Hepatocyte (in vitro differentiated cells): ENCODE measurements at places on chromosomes 13 and 19. TPM values are rescaled to one million over a fixed set of nuclear protein-coding genes. Genes with fewer than 3 reads are reported as not detected.

DNA sequence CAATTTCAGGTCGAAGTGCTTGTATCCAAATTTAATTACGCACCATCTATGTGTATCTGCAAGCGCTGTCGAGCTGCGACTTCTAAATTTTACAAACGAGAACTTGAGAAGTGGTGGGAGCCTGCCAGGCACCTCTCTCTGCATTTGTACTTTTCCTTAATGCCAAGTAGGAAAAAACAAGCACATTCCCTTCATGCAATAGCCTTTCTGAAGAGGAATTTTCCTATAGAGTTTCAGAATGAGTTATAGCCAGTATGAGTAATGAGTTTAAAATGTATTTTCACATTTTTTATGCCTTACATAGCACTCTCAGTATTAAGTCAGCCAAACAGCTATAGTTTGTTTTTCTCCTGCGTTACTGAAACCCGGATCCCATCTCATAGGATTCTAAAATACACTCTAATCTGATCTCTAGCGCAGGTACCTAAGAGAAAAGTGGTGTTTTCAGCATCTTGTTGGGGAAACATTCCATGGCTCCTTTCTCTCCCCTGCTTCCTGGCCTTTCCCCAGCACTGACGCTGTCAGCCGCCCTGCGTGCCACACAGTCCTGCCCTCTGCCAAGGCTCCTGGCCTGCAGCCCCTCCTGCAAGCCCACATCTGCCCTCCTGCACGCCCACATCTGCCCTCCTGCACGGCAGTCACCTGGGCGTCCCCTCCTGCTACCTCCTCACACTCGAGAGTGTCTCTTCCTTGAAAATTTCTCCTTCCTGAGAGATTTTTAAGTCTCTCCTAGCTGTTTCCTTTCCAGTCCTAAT is 526.9 kb downstream of the MYO16 start:
- H3K4me1 ChIP-seq: peaks cover 13% of the 10 kb centered on the region
- no peak overlapping the region for H3K4me3 ChIP-seq
- H3K27ac ChIP-seq: peak overlapping the region; percentile 74

The ZNF112 gene
- 2.6 and 3.3 TPM in 2 replicates for polyA plus RNA-seq

GRCh38 chr13:73803997-73804396 is 330.2 kb downstream of the KLF12 start:
- H3K4me3 ChIP-seq: no peak overlapping the region
- no peaks in the 10 kb centered on the region for H3K4me1 ChIP-seq
- DNase-seq: no peak
- H3K36me3 ChIP-seq: no peaks in the 10 kb centered on the region

The TMEM38A gene
- polyA plus RNA-seq: 9.3 and 10.9 TPM in 2 replicates

- H3K4me3 ChIP-seq: no peak overlapping the region
- no peaks in the 10 kb centered on the region for H3K4me1 ChIP-seq
- peaks cover 8% of the 10 kb centered on the region for H3K27me3 ChIP-seq
- no peaks in the 10 kb centered on the region for H3K36me3 ChIP-seq
- DNase-seq: no peak
- no peak overlapping the region for H3K27ac ChIP-seq
Measured at GRCh38 chr19:50925734-50926133, 14.5 kb upstream of the KLK4 start.

DNA sequence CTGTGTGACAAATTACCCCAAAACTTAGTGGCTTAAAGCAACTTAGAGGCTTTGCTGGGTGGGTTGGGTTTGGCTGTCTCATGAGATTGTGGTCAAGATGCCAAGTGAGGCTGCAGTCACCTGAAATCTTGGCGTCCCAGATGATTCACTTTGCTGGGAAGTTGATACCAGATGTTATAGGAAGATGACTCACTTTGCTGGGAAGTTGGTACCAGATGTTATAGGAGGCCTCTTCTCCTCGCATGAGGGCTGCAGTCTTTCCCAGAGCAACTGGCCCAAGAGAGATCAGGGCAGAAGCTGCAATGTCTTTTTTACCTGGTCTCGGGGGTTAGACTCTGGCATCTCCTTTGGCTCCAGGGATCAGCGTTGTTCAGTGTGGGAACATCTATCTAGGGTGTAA is 16.8 kb downstream of the TEX29 start:
- DNase-seq: peak; percentile 63
- no peaks in the 10 kb centered on the region for H3K27me3 ChIP-seq
- no peaks in the 10 kb centered on the region for H3K36me3 ChIP-seq
- peak overlapping the region; percentile 75 for H3K27ac ChIP-seq
- no peak overlapping the region for H3K4me3 ChIP-seq

GRCh38 chr13:52929846-52930245 is 81.4 kb upstream of the PCDH8 start:
- no peak for DNase-seq
- peaks cover 6% of the 10 kb centered on the region for H3K4me1 ChIP-seq
- H3K4me3 ChIP-seq: no peak overlapping the region
- H3K36me3 ChIP-seq: no peaks in the 10 kb centered on the region

The CYP4F8 gene
- polyA plus RNA-seq: not detected in 2 replicates

The FFAR1 gene
- polyA plus RNA-seq: not detected in 2 replicates

DNA sequence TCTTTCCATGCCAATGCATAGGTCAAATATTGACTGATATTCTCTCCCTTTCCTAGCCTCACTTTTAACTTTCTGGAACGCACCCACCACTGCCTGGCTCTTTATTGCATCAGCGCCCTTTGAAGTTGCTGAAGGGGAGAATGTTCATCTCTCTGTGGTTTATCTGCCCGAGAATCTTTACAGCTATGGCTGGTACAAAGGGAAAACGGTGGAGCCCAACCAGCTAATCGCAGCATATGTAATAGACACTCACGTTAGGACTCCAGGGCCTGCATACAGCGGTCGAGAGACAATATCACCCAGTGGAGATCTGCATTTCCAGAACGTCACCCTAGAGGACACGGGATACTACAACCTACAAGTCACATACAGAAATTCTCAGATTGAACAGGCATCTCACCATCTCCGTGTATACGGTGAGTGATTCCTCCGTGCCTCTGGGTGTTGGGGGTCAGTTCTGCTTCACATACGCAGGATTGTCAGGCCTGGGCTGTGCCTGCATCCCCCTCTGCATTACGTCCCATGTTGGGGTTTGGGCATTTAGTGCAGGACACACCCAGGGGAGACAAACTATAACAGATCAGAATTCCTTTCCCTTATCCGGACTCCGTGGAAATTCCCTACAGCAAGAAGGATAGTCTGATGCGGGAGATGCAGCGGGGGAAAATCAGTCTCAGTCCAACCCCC is 1.3 kb downstream of the CEACAM21 start:
- no peak for DNase-seq
- no peaks in the 10 kb centered on the region for H3K4me1 ChIP-seq
- no peak overlapping the region for H3K4me3 ChIP-seq
- no peaks in the 10 kb centered on the region for H3K27me3 ChIP-seq
- H3K27ac ChIP-seq: no peak overlapping the region

DNA sequence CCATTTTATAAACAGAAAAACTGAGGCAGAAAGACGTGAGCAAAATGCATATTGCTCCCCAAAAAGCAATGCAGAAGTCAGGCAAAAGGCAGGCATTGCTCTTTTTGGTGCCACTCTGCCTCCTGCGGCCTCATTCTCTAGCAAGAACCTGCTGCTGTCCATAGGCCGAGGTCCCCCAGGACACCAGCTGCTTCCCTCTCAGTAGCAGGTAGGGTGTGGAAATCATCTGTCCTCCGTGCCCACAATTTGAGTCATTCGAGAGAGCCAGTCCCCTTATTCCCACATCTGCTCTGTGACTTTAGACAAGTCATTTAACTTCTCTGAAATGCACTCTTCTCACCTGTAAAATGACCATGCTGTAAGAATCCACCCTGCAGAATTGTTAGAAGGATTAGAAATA is 50.0 kb downstream of the TNFRSF19 start:
- DNase-seq: no peak
- no peak overlapping the region for H3K4me3 ChIP-seq
- H3K36me3 ChIP-seq: no peaks in the 10 kb centered on the region
- peak overlapping the region; percentile 63 for H3K27ac ChIP-seq

- no peaks in the 10 kb centered on the region for H3K36me3 ChIP-seq
- H3K4me1 ChIP-seq: no peaks in the 10 kb centered on the region
- no peak overlapping the region for H3K4me3 ChIP-seq
- no peak overlapping the region for H3K27ac ChIP-seq
Measured at GRCh38 chr19:48296963-48297734, 27.3 kb downstream of the ZNF114 start.

- H3K27me3 ChIP-seq: peaks cover 9% of the 10 kb centered on the region
- DNase-seq: no peak
- no peaks in the 10 kb centered on the region for H3K4me1 ChIP-seq
- H3K36me3 ChIP-seq: no peaks in the 10 kb centered on the region
- no peak overlapping the region for H3K4me3 ChIP-seq
- no peak overlapping the region for H3K27ac ChIP-seq
Measured at GRCh38 chr19:50632151-50632835, 7.4 kb downstream of the SYT3 start.

The RUBCNL gene
- 0.44 and 0.63 TPM in 2 replicates for polyA plus RNA-seq

GRCh38 chr19:1102407-1103131 is 1.2 kb upstream of the GPX4 start:
- H3K4me1 ChIP-seq: peaks cover 46% of the 10 kb centered on the region
- no peaks in the 10 kb centered on the region for H3K27me3 ChIP-seq
- no peaks in the 10 kb centered on the region for H3K36me3 ChIP-seq

- H3K36me3 ChIP-seq: no peaks in the 10 kb centered on the region
- H3K27me3 ChIP-seq: no peaks in the 10 kb centered on the region
- no peak for DNase-seq
- no peak overlapping the region for H3K27ac ChIP-seq
Measured at GRCh38 chr19:11064831-11065303, 24.4 kb upstream of the LDLR start.

The KLK12 gene
- 2.3 TPM in 1 of 2 replicates, not detected in the other for polyA plus RNA-seq

DNA sequence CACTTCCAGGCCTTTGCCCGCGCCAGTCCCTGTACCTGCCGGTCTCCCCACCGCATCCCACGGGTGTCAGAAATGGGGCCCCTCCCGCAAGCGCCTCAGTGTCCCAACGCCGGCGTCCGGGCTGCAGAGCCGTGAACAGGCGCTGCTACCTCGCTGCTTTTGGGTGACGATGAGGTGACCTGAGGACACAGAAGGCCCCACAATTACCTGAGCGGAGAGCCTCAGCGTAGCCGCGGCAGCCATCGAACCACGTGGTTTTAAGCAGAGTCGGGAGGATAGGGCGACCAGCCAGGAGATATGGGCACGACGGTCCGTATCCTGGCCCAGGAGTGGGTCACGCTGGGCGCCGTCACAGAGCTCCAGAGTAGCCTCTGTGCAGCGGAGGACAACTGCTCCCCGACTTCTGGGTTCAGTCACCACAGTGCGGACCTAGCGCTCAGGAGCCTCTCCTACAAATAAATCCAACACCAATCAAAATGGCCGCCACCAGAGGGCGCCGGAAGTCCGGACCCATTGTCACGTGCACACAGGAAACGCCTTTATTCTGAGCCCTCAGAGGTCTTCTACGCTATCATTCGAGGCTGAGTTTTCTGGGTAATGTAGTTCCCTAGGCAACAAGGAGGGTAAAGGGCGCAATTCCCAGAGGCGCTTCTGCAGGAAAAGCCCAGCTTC is at the start of gene ZNF814:
ZNF814 (minus strand) TSS at position 478 of the 672 bp plus-strand sequence; CDS start at position 243, 235 bp downstream.
- peak within 1 kb of the TSS; percentile 80 for H3K27ac ChIP-seq
- no peaks in the 10 kb centered on the region for H3K36me3 ChIP-seq
- peaks cover 5% of the 10 kb centered on the region for H3K4me1 ChIP-seq
- no peaks in the 10 kb centered on the region for H3K27me3 ChIP-seq

GRCh38 chr19:2478278-2478755 is 2.4 kb downstream of the GADD45B start:
- H3K4me3 ChIP-seq: peak overlapping the region; percentile 31
- peak; percentile 78 for DNase-seq
- peaks cover 20% of the 10 kb centered on the region for H3K4me1 ChIP-seq

- peak overlapping the region; percentile 97 for H3K4me3 ChIP-seq
- peaks cover 35% of the 10 kb centered on the region for H3K4me1 ChIP-seq
- no peaks in the 10 kb centered on the region for H3K27me3 ChIP-seq
- H3K36me3 ChIP-seq: no peaks in the 10 kb centered on the region
- DNase-seq: peak; percentile 82
- peak overlapping the region; percentile 100 for H3K27ac ChIP-seq
Measured at GRCh38 chr19:18280247-18281081, 958 bp downstream of the JUND start.

- H3K4me1 ChIP-seq: peaks cover 5% of the 10 kb centered on the region
- no peaks in the 10 kb centered on the region for H3K36me3 ChIP-seq
- DNase-seq: peak; percentile 46
- no peak overlapping the region for H3K27ac ChIP-seq
Measured at GRCh38 chr13:44212633-44213396, 160.8 kb upstream of the SERP2 start.

The OR7D2 gene
- polyA plus RNA-seq: 0.17 and 0.34 TPM in 2 replicates

DNA sequence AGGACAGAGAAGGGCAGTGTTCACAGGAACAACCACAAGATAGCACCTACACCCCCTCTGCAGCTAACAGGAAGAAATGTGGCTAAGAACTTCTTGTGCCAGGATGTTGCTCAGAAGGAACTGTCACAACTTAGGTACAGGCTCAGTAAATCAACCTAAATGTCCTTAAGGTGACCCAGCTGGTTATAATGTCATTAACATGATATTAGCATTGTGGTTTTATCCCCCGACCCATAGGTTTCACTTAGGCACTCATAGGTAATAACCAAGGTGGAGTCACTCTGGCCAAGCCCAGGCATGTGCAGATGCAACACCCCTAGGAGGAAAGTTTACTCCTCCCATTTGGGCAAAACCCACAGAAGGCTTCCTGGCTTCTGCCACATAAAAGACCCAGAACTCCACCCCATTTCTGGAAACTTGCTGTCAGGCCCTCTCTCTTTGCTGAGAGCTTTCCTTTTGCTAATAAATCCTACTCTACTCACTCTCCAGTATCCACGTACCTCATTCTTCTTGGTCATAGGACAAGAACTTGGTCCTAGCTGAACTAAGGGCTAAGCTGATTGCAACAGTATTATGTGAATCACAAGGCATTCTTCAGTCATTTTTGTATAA is 951.3 kb downstream of the SLITRK5 start:
- H3K27me3 ChIP-seq: no peaks in the 10 kb centered on the region
- no peak overlapping the region for H3K27ac ChIP-seq
- no peaks in the 10 kb centered on the region for H3K4me1 ChIP-seq
- no peak overlapping the region for H3K4me3 ChIP-seq

DNA sequence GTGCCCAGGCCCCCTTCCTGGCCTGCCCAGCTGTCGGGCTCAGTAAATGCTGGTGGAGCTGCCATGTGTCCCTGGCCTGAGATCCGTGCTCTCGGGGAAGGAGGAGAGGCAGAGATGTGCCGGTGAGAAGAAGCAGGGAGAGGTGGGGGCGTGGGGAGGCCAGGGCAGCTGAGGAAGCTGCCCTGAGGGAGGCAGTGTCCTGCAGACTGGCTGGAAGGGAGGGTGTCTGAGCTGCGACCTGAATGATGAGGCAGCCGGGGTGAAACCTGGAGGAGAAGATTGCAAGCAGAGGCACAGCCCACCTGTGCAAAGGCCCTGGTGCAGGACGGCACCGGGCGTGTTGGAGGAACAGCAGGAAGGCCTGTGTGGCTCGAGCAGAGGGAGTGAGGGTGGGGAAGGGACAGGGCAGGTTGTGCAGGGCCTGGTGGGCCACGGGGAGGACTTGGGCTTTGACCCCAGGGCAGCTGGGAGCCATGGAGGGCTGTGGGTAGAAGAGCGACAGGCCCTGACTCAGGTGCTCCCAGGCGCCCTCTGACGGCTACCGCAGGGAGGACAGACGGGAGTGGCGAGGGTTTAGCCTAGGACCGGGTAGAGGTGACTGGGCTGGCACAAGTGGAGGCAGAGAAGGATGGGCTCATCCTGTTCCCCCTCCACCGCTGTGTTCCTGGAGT is 14.0 kb upstream of the CELF5 start:
- H3K4me3 ChIP-seq: no peak overlapping the region
- no peaks in the 10 kb centered on the region for H3K36me3 ChIP-seq
- peak; percentile 52 for DNase-seq

The TRAPPC5 gene
- 175 and 187 TPM in 2 replicates for polyA plus RNA-seq

The EML2 gene
- 17.0 and 20.6 TPM in 2 replicates for polyA plus RNA-seq
